Forelimb muscle (tissue), 1 donor: ENCODE measurements at places on chromosomes 16 and 17.

- no peak for DNase-seq
Observed at GRCh38 chr17:77693301-77693700, 265.2 kb upstream of the TNRC6C start.

GRCh38 chr16:13176711-13177110 lies 275.3 kb downstream of the SHISA9 start:
- DNase-seq: no peak

- DNase-seq: no peak
Observed at GRCh38 chr17:77778636-77779489, 179.6 kb upstream of the TNRC6C start.

- no peak for DNase-seq
Observed at GRCh38 chr17:77888242-77889134, 70.0 kb upstream of the TNRC6C start.

DNA sequence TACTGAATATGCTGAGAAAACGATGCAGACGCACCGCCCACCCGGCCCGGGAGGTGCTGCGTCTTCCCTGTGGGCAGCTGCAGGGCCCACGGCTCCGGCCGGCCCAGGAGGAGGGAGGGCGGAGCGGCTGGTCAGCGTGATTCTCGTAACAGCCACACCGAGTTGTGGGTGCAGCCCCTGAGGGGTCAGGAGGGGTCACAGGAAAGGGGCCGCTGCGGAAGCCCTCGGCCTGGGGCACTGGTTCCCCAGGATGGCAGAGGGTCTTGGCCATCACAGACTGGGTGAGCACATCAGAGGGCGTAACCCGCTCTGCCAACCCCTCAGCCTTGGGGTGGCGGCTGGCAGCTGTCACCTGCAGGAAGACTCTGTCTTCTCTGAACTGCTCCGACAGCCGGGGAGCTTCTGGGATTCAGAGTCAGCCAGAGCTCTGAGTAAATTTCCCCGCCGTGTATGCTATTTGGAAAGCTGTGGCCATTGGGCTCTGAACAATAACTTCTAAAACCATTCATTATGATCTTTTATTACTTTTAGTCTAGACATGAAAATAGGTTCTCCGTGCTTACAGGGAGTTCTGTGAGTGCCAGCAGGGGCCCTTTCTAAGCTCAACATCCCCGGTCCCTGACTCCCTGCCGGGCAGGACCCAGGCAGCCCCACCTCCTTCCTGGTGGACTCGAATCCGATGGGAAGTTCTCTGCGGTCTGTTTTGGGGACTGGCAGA lies 87.4 kb upstream of the CHMP6 start:
- no peak for DNase-seq

DNA sequence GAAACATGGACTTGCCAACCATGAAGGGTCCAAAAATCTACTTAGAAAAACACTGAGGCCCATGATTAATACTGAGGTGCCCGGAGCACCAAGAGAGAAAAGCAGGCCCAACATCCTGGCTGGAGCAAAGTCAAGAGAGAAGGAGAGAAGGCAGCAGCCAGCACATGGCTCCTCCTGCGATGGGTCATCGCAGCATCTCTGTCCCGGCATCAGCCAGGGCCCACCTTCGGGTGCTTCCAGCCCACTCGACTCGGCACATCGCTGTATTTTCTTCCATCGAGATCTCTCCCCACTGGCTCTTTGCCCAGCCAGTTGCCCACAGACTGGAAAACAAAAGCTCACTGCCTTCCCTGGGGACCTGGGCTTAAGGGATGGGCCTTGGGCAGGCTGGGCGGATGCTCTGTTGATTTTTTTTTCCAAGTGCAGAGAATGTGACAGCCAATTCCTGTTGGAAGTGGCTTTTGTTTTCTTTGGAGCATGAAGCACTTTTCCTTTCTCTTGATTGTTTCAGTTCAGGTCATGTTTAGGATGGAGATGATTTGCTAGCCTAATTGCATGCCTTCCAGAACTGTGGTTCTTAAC lies 58.1 kb downstream of the CYB5B start:
- peak; percentile 75 for DNase-seq

DNA sequence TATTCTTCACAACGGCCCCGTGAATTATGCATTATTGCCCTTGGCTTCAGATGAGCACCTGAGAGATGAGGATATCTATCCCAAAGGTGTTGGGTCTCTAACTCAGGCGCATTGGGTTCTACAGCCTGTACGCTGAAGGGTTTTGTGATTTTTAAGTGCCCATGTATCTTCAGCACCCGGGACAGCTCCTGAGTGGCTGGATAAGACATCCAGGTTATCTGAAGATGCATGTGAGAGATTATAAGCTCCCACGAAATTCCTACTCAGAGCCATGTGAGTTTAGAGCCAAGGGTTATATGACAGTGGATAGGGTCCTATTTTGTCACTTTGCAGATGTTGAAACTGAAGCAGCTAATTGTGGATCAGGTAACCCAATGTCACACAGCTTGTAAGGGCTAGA lies 612.3 kb upstream of the EEF2KMT start:
- no peak for DNase-seq

DNA sequence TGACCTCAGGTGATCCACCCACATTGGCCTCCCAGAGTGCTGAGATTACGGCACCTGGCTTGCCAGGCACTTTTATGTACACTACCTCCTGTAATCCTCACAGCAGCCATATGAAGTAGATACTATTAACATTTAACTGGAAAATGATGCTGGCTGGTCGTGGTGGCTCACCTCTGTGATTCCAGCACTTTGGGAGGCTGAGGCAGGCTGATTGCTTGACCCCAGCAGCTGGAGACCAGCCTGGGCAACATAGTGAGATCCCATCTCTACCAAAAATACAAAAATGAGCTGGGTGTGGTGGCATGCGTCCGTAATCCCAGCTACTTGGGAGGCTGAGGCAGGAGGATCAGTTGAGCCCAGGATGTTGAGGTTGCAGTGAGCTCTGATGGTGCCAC lies 2.0 kb upstream of the MAPK3 start:
- DNase-seq: no peak

DNA sequence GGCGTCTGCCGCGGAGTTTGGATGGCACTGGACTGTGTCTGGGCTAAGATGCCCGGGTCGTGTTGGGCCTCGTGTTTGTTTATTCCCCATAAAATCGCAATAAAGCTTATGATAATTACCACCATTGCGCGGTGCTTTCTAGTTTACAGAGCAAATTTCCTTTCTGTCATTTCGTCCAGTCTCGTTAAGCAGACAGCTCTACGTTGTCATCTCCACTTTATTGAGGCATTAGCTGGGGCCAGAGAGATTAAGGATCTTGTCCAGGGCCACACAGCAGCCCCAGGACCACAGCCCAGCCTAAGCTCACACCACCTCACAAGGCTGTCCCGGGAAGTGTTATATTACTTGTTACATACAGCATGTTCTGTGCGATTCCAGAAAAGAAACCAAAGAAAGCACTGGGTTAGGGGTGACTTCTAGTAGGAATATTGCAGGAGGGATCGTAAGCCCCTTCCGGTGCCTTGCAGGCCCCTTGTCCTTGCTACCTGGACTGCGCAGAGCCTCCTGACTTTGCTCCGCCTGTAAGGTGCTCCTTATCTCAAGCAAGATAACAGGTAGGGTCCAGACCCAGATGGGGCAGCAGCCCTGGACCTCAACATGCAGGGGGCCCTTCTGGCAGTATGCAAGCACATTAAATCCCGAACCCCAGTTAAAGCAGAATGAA lies 6.3 kb downstream of the NOS2 start:
- DNase-seq: no peak

- DNase-seq: no peak
Observed at GRCh38 chr17:71203953-71204352, 916.9 kb upstream of the SOX9 start.

DNA sequence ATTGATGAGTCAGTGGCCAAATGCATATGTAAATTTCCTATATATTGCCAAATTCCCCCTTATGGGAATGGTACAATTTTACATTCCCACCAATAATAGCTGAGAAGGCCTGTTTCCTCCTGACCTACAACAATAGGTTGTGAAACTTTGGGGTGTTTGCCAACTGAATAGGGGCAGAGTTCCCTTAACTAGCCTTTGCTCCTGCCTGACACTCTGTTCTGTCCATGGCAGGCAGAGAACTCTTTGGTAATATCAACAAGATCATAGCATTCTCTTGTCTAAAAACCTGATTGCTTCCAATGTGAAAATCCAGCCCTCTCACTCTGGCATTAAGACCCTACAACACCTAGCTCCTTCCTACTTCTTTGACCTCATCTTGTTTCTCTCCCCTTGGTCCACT lies 149.7 kb downstream of the HAPSTR1 start:
- no peak for DNase-seq

- no peak for DNase-seq
Observed at GRCh38 chr17:74520016-74520434, 11.2 kb downstream of the CD300LB start.

- DNase-seq: no peak
Observed at GRCh38 chr16:89620406-89620841, 7.0 kb downstream of the DPEP1 start.

- no peak for DNase-seq
Observed at GRCh38 chr16:12531937-12532336, 271.8 kb downstream of the CPPED1 start.

- DNase-seq: no peak
Observed at GRCh38 chr16:90031931-90032673, 12.8 kb upstream of the DBNDD1 start.

DNA sequence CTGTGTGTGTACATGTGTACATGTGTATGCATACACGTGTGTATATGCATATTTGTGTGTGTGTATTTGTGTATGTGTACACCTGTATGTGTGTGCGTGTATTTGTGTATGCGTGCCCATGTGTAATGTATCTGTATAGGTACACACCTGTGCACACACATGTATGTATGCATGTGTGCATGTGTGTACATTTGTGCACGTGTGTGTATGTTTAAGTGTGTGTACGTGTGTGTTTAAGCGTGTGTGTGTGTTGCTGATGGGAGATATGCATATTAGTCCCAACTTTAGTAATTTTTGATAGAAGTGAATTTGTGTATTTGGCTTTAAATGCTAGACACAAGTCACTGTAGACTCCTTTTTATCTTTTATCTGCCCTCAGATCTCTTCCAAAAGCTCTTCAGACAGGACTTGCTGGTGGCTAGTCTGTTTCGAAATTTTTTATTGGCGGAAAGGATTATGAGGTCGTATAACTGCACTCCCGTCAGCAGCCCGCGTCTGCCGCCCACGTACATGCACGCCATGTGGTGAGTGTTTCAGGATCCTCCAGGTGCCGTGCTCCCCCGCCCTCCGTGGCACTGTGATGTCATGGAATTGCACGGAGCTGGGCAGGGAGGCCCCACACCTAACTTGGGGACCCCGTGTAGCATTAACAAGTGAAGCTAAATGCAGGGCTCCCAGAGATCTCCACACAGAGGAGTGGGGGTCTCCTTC lies 168.8 kb upstream of the CHMP6 start:
- DNase-seq: no peak
